ENCODE measurements at places on chromosomes 3 and 15. TPM values are rescaled to one million over a fixed set of nuclear protein-coding genes. Genes with fewer than 3 reads are reported as not detected.

The PPIB gene
- 435 TPM for total RNA-seq

- no peak for DNase-seq
Observed at GRCh38 chr3:88231207-88231606, 81.4 kb downstream of the C3orf38 start.

GRCh38 chr3:184884359-184885017 is 72.5 kb downstream of the VPS8 start:
- no peak for DNase-seq

GRCh38 chr3:117674321-117674720 is 964.7 kb downstream of the TUSC7 start:
- DNase-seq: no peak

- no peak for DNase-seq
Observed at GRCh38 chr15:64010719-64011118, 35.6 kb downstream of the DAPK2 start.

DNA sequence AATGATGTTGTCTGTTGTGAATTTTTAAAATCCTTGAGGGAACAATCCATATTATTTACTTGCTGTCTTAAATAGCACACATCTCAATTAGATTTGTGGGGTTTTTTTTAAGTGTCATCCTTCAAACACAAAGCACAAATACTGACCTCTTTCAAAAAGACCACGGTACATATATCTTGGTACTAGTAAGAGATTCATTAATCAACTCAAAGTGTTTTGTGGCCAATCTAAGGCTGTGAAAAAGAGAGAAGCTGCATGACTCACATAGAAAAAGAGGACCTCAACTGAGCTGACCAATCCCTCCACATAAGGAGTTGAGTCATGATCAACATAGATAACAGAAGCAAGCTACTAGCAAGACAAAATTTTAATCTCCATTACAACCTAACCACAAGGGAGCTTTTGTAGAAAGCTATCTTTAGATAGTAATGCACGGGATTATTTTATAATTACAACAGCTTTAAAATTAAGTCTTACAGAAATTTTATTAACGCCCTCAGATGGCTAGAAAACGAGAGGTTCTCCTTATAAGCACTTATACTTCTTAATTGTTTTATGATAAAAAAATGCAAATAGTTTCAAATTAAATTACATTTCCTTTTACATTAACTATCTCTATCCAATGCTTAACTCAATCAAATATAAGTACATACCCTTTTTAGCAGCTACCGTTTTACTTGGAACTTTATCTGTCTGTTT is 60.5 kb downstream of the TOP2B start:
- DNase-seq: no peak

- no peak for DNase-seq
Observed at GRCh38 chr3:87135412-87135811, 91.7 kb upstream of the CHMP2B start.

DNA sequence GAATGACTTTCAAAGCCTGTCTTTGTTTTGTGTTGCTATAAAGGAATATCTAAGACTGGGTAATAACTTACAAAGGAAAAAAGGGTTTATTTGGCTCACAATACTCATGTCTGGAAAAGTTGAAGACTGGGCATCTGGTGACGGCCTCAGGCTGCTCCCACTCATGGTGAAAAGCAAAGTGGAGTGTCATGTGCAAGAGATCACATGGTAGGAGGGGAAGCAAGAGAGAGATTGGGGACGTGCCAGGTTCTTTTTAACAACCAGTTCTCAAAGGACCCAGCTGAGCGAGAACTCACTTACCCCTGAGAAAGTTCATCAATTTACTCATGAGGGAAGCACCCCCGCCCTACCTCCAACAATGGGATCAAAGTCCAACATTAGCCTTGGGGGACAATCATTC is 929.4 kb downstream of the ROBO1 start:
- no peak for DNase-seq

GRCh38 chr3:105806359-105806758 is 62.5 kb downstream of the CBLB start:
- no peak for DNase-seq

The CDHR4 gene
- total RNA-seq: not detected

The PTH1R gene
- 0.99 TPM for total RNA-seq

The SCN5A gene
- 8.0 TPM for total RNA-seq

The ZNF662 gene
- not detected for total RNA-seq

- DNase-seq: peak; percentile 39
Observed at GRCh38 chr3:179719048-179719734, 66.4 kb downstream of the USP13 start.

The ZPLD1 gene
- total RNA-seq: not detected

The SH3GL3 gene
- 11.0 TPM for total RNA-seq

The NR1I2 gene
- not detected for total RNA-seq

The LIPC gene
- not detected for total RNA-seq

GRCh38 chr3:15299036-15299435 is 33.4 kb downstream of the SH3BP5 start:
- no peak for DNase-seq

GRCh38 chr3:16788440-16789056 is 96.2 kb upstream of the PLCL2 start:
- DNase-seq: no peak

DNA sequence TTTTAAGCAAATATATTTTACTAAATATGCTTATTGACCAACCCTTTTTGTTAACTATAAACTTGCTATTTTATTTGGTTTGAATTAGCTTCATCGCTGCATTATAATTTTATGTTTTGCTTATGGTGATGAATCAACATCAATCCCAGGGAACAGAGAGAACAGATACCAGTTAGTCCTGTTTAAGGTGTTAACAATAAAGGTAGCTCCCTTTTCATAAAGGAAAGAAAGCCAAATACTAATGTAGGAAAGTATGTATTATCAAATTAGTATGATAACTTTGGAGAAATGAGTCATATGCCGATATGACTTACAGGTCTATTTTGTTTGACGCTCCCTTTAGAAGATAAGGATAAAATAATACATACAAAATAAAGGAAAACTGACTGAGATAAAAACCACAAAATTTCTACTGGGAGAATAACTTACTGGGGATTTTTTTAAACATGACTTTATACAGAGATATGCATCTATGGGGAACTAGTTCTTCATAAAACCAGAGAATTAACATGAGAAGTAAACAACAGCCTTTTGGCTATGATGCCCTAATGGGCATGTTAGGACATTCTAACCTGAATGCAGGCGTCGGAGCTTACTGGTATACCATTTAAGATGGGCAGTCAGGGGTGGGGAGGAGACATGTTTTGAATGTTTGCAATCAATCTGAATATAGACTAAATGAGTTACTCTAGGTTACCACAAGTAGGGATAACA is 4.5 kb downstream of the OR5K2 start:
- DNase-seq: no peak

- DNase-seq: peak; percentile 81
Observed at GRCh38 chr3:148962513-148962912, 28.8 kb upstream of the GYG1 start.

DNA sequence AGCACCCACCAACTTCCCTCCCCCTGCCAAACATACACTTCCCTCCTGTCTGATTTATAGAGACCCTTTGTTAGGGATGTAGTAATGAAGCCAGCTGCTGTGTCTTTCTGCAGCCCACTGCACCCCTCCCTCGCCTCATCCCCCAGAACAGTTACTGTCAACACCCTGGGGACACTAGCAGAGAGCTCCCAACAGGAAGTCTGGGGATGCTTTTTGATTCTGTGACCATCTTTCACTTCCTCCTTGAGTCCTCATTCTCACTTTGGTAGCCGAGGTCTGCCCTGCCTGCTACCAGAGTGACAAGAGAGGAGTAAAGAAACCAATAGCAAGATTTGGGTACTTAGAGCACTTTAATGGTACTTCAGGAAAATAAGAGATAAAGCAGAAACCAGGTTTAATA is 201.6 kb downstream of the SATB1 start:
- no peak for DNase-seq

DNA sequence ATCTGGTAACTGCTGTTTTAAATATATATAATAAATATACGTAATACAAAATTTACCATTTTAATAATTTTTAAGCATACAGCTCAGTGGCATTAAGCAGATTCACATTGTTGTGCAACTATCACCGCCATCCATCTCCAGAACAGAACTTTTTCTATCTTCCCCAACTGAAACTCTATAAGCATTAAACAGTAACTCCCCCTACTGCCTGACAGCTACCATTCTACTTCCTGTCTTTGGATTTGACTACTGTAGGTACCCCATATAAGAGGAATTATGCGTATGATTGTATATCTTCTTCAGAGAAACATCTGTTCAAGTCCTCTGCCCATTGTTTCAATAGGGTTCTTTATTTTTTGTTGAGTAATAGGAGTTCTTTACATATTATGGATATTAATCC is 36.8 kb downstream of the EID1 start:
- DNase-seq: no peak

DNA sequence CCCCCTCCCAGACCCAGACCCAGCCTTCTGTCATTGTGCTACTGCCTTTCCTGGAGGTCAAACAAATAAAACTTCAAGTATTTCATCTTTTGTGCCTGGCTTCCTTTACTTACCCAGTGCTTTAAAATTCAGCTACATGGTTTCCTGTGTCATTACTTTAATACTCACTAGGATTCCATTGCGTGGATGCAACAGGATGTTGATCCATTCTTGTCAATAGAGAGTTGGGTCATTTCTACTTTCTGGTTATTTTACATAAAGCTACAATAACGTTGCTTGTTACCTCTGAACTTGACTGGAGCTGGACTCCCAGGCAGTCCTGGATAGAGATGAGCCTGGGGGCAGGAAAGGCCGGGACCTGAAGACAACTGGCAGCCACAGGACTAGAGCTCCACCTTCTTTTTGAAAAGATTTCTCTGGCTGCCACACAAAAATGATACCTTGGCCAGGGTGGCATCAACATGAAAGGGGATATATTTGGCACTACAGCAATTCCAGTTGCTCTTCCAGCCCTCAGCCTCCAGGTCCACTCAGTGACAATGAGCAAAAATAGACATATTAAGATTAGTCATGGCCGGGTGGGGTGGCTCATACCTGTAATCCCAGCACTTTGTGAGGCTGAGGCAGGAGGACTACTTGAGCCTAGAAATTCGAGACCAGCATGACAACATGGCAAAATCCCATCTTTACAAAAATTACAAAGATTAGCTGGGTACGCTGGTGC is 23.3 kb upstream of the HEG1 start:
- DNase-seq: no peak

DNA sequence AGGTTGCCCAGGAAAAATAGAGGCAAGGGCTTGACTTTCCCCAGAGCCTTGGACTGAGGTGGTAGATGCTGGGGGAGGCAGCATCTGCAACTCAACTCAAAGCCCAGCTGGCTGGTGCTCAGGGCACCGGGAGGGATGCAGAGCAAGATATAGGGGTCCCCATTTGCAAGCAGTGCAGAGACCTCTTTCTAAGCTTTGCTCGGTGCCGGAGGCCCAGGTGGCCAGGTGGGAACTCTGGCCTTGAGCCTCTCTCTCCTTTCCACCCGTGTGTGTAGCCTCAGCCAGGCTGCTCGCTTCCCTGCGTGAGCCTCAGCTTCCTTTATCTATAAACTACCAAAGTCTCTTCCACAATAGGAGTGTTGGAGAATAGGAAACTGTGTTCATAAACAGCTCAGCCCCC is 36.5 kb downstream of the SLC6A6 start:
- DNase-seq: no peak

GRCh38 chr3:177733233-177733632 is 536.0 kb upstream of the TBL1XR1 start:
- no peak for DNase-seq

The LSAMP gene
- total RNA-seq: 0.66 TPM

The LRTM1 gene
- not detected for total RNA-seq

DNA sequence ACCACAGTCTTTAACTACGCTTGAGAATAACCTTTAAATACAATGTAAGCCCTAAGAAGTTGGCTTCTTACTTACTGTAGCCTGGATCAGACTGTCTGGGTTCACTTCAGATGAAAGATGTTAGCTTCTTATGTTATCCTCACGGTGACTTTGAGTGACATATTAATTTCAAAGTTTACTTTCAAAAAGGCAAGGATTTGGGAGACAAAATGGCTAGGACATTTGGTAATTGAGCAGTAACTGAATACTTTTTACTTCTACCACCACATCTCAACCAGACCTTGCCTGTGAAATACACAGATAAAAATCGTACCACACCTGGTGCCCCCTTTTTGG is 36.0 kb upstream of the BNIP2 start:
- no peak for DNase-seq

The PLCB2 gene
- total RNA-seq: 7.4 TPM

DNA sequence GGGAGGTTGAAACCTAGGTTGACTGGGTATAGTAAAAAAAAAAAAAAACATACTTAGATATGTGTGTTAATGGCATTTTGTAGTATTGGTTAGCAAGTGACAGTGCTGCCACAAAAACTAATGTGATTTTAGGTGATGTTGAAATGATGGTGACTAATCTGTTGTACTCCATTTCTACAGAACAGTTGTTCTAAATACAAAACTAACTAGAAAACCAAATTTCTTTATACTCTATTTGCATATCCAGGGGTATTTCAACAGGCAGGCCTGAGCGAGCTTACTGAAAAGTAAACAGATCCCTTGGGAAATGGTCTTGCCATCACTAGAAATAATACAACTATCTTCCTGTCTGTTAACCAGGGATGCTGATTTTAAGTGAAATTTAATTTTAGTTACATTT is 20.5 kb downstream of the TSC22D2 start:
- no peak for DNase-seq

- DNase-seq: no peak
Observed at GRCh38 chr3:149316437-149316836, 17.0 kb downstream of the TM4SF18 start.

The LRRIQ4 gene
- total RNA-seq: 0.26 TPM
